ENCODE measurements at places on chromosomes 1 and 21.

GRCh38 chr1:47710329-47711071, 272.7 kb downstream of the FOXD2 start:
- DNase-seq, result peak; percentile 80

- no peak for DNase-seq
Observed at GRCh38 chr21:44085491-44086321, 21.5 kb upstream of the PWP2 start.

- no peak for DNase-seq
Observed at GRCh38 chr21:40243685-40244084, 376.4 kb downstream of the PCP4 start.

GRCh38 chr1:115211071-115211745, 121.9 kb upstream of the TSPAN2 start:
- peak; percentile 24 for DNase-seq

- DNase-seq, result no peak
Observed at GRCh38 chr1:231919886-231920285, 293.3 kb downstream of the DISC1 start.

- DNase-seq, result no peak
Observed at GRCh38 chr1:74693473-74693872, 19.9 kb upstream of the ERICH3 start.

GRCh38 chr1:163561580-163562295, 240.0 kb downstream of the NUF2 start:
- no peak for DNase-seq

- no peak for DNase-seq
Observed at GRCh38 chr1:6033124-6033523, 12.6 kb upstream of the KCNAB2 start.

DNA sequence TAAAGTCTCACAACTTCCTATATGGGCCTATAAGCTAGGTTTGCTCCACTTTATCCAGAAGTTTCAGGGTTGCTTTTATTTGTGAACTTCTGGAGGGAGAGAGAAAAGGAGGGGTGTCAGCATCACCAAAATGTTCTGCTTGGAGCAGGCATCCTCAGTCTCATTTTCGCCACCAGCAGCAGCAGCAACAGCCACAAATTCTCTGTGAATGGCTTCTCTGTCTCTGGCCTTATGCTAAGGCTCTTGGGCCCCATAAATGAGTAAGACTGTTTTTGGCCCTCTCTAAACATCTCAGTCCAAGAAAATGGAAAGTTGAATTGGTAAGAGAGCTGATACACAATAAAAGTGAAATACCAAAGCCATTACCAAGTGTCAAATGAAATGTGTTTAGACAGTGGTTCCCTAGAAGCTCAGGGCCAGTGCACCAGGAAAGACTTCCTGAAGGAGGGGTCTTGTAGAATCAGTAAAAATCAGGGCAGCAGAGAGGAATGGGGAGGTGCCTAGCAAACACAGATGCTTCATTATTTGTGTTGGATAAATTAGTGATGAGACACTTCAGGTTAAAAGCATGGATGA, 53.0 kb upstream of the SPATA6 start:
- no peak for DNase-seq

- DNase-seq, result no peak
Observed at GRCh38 chr1:75208862-75209261, 74.7 kb downstream of the LHX8 start.

DNA sequence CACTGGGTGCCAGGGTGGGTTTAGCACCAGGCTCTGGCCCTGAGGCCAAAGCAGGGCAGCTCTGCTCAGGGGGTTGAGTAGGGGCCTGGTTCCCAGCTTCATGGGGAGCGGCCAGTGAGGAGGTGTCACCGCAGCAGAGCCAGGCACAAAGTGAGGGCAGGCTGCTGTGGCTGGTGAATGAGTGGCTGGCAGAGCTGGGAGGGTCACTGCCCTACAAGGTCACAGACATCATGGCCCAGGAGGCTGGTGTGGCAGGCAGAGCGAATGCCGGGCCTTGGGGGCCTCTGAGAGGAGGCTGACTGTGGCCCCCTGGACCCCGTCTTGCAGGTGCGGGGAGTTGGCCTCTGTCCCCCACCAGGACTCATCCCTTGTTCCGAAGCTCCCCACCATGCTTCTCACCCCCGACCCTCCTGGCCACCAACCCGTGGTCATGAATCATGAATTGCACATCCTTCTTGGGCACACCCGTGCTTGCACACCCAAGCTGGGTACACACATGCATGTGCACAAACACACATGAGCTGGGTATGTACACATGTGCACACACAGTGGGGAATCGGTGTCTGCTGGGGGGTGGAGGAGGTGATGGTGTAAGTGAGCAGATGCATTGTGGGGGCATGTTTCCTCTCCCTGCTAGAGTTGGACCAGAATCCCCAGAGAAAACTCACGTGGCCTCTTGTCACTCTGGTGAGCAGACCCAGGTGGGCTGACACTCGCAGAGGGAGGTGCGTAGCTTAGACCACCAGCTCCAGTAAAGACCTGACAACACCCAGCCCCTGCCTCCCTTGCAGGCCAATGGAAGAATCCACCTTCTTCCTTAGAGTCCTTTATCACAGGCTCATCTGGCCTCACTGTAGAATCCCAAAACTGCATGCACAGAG, 4.8 kb upstream of the GNB1 start:
- no peak for DNase-seq

DNA sequence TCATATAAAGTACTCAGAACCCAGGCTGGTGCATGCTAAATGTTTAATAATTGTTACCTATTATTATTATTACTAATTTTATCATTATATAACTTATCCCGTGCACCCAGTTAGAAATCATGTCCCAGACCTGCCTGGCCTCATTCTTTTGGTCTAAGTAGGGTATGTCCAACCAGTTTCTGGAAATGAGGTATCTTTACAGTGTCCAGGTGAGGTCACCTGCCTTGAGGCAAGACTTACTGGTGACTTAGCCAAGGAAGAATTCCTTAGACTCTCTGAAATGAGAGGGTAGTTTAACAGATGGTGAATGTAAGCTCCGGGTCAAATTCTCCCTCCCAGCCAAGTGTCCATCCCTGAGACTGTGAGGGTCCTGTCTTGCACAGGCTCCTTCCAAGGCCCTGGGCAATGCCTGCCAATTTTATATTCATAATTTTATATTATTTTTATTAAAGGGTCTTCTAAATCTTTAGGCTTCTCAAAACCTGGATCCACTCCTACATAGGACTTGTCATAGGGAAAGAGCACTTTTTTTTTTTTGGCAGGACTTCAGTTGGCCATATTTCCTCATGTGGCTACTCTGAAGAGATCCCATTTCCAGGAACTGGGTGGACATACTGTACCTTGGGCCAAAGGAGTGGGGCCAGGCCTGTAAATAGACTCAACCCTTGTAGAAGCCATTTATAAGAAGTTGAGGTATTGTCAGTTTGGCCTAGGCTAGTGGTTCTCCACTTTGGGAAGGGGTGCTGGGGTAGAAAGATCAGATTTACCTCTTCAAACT, 96.7 kb upstream of the KCNA3 start:
- no peak for DNase-seq

DNA sequence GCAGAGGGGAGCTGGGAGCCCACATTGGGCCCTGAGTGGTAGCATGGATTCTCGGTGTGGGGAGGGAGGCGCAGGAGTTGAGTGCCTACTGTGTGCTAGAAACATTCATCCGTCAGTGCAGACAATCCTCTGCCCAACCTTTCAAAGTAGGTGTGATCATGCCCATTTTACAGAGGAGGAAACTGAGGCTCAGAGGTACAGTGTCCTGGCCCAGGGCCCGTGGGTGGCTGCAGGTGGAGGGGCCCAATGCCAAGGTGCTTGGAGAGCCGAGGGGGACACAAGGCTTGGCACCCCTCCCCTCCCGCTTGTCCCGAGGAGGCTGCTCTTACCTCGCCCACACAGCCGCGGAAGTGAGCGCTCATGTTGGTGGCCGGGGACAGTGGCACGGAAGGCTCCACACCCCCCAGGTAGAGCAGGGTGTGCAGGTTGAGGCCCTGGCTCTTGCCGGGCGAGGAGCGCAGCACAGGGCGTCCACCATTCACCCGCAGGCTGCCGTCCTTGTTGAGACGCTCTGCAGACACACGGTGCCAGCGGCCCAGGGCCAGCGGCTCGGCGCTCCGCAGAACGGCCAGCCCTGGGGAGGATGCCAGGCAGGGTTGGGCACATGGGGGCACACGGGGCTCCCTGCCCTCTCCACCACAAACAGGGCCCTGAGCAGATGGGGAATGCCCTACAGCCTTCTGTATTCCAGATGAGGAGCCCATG, 16.6 kb downstream of the LDLRAD2 start:
- DNase-seq, result no peak

DNA sequence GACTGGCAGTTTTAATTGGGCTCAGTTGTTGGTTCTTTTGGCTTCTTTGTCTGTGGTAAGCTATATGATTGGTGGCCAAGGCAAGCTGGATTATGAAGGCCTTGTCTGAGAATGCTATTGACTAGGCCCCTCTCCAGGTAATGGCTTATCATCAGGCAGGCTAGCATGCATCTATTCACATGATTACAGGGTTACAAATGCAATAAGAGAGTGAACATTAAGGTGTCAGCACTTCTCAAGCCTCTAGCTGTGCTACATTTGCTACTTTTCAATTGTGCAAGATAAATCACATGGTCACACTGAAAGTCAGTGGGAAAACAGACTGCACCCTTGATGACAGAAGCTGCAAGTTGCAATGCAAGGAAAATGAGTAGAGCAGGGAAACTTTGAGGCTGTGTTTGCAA, 550.9 kb upstream of the TMPRSS15 start:
- no peak for DNase-seq

GRCh38 chr1:1986451-1987141, 17.0 kb downstream of the CFAP74 start:
- no peak for DNase-seq

GRCh38 chr21:14285147-14285761, 69.3 kb downstream of the RBM11 start:
- DNase-seq, result no peak

- no peak for DNase-seq
Observed at GRCh38 chr1:111006556-111006955, 42.8 kb upstream of the LRIF1 start.

GRCh38 chr1:22889213-22889827, 83.3 kb downstream of the LACTBL1 start:
- no peak for DNase-seq

- DNase-seq, result no peak
Observed at GRCh38 chr1:93874025-93874651, 4.9 kb downstream of the DNTTIP2 start.

DNA sequence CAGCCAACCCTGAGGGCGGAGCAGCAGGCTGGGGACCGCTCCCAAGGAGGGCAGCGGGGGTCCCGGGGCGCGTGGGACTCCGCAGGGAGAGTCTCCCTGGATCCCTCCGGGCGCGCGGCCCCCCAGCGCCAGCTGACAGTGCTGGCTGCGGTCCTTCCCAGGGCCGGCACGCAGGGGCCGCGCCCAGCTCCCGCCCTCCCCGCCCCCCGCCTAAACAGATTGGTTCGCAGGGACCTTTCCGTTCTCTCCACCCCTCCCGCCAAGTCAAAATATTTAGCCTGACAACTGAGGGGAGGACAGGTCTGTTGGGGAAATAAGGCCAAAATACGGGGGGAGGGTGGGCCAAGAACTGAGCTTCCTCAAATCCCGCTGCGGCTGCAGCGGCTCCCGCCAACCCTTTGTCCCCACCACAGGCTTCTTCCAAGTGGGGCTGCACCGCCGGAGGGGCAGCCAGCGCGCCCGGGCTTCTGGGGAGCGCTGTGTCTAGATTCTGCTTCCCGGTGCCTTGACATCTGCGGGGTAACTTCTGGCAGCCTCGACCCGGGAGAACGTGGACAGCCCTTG, at the start of gene INSRR:
TSS of gene INSRR (minus strand) at position 159 of the 564 bp plus-strand sequence. CDS start 496 bp downstream, outside the sequence.
- no peak for DNase-seq

- DNase-seq, result no peak
Observed at GRCh38 chr1:182087719-182088350, 26.3 kb upstream of the ZNF648 start.

GRCh38 chr1:208772891-208773290, 528.7 kb upstream of the PLXNA2 start:
- DNase-seq, result no peak

DNA sequence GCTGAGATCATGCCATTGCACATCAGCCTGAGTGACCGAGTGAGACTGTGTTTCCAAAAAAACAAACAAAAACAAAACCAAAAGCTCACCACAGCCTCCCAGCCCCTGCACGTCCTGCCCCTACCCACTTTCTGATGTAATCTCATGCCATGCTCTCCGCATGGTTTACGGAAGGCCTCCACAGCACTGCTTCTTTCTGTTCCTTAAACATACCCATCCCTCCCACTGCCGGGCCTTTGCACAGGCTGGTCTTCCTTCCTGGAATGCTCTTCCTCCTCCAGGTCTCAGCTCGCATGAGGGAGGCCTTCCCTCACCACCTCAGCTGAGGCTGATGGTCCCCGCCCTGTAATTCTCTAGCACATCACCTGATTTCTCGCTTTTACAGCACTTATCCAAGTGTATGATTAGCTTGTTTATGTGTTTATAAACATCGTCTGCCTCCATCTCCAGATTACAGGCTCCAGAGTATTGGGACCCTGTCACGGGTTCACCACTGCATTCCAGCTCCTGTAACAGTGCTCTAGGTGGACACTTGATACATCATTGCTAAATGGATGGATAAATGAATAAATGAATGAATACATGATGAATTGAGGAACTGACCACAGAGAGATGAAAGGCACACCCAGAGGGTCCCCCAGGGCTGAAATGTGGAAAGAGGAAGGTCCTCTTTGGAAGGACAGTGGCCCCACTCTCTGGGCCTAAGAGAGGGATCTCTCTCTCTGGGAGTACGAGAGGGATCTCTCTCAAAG, 22.1 kb downstream of the TCEA3 start:
- no peak for DNase-seq

GRCh38 chr1:1308756-1309250, 406 bp downstream of the PUSL1 start:
- peak; percentile 53 for DNase-seq

- no peak for DNase-seq
Observed at GRCh38 chr1:43015269-43015668, 56.6 kb upstream of the SLC2A1 start.

DNA sequence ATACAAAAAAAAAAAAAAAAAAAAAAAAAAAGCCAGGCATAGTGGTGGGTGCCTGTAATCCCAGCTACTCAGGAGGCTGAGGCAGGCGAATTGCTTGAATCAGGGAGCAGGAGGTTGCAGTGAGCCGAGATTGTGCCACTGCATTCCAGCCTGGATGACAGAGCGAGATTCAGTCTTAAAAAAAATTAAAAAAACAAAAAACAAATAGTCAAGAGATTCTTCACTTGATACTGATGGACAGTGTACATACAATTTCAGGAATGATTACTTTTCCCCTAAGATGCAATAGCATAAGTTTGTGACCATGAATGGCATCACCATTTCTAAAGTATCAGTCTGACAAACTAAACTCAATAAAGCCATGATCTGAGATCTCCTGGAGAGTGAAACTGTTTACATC, 60.8 kb upstream of the IVNS1ABP start:
- DNase-seq, result no peak
